PC-3 (cell line): ENCODE measurements at places on chromosomes 6 and 20. TPM values are rescaled to one million over a fixed set of nuclear protein-coding genes. Genes with fewer than 3 reads are reported as not detected.

DNA sequence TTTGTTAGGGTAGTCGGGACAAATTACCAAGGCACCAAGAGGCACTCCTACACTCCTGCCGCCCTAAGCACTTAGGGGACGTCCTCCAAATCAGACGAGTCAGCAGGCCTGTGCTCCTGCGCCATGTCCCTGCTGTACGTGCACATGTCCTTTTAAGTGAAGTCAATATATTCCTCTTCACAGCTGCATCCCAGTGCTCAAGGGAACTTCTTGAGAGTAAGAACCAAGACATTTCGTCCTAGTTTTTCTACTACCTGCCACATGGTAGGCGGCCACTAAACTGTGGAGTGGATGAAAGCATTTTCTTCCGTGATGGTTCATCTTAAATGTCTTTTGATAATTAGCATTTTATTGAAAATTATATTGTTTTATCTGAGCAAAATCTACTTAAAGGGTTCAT, 100.7 kb downstream of the RPP40 start:
- H3K4me1 ChIP-seq, result peaks cover 6% of the 10 kb centered on the region
- H3K36me3 ChIP-seq, result peaks cover 20% of the 10 kb centered on the region
- H3K27me3 ChIP-seq, result no peaks in the 10 kb centered on the region
- H3K4me3 ChIP-seq, result no peak overlapping the region
- H3K27ac ChIP-seq, result no peak overlapping the region
- no peak for DNase-seq

- no peak for DNase-seq
- H3K27ac ChIP-seq, result no peak overlapping the region
- H3K27me3 ChIP-seq, result peaks cover 94% of the 10 kb centered on the region
- no peak overlapping the region for H3K4me3 ChIP-seq
- no peaks in the 10 kb centered on the region for H3K36me3 ChIP-seq
These were observed 114.6 kb downstream of the SYNDIG1 start for GRCh38 chr20:24584078-24584477.

Gene NKAIN2
- not detected in 2 replicates for total RNA-seq

GRCh38 chr20:38207621-38208020, 42.6 kb upstream of the TGM2 start:
- no peaks in the 10 kb centered on the region for H3K36me3 ChIP-seq
- H3K4me1 ChIP-seq, result peaks cover 12% of the 10 kb centered on the region
- no peaks in the 10 kb centered on the region for H3K27me3 ChIP-seq
- DNase-seq, result no peak

GRCh38 chr6:15544321-15544900, 118.4 kb downstream of the DTNBP1 start:
- H3K27me3 ChIP-seq, result no peaks in the 10 kb centered on the region
- no peak for DNase-seq
- no peak overlapping the region for H3K4me3 ChIP-seq

DNA sequence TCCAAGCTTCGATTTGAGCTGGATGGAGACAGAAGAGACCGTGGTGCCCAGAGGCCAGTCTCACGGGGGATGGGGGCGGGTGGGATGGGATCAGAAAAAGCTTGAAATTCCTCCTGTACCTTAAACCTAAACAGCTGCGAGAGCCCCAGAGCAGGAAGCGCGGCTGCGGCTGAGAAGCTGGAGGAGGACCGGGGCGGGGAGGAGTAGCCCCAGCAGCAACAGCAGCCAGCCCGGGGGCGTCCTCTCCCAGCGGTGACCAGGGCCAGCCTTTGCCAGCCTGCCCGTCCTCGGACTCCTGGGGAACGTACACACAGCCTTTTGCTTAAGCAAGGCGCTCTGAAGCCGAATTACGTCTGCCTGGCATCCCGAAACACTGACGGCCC, 17.4 kb upstream of the PRDM13 start:
- H3K4me1 ChIP-seq, result no peaks in the 10 kb centered on the region
- H3K36me3 ChIP-seq, result no peaks in the 10 kb centered on the region
- no peak overlapping the region for H3K27ac ChIP-seq
- H3K27me3 ChIP-seq, result peaks cover 23% of the 10 kb centered on the region
- DNase-seq, result peak; percentile 5
- peak overlapping the region; percentile 85 for H3K4me3 ChIP-seq

GRCh38 chr6:152700427-152700826, 2.7 kb downstream of the MYCT1 start:
- H3K36me3 ChIP-seq, result no peaks in the 10 kb centered on the region
- peaks cover 17% of the 10 kb centered on the region for H3K27me3 ChIP-seq
- DNase-seq, result no peak
- 0 out of 2 replicates have a peak overlapping the region, but pooled peaks have one; percentile 26 for H3K4me3 ChIP-seq

Gene GJA10
- total RNA-seq, result not detected in 2 replicates

- DNase-seq, result no peak
- H3K27ac ChIP-seq, result no peak overlapping the region
These were observed 103.4 kb upstream of the STMND1 start for GRCh38 chr6:16998461-16998860.

- DNase-seq, result no peak
- no peak overlapping the region for H3K27ac ChIP-seq
- no peaks in the 10 kb centered on the region for H3K4me1 ChIP-seq
- no peaks in the 10 kb centered on the region for H3K36me3 ChIP-seq
- peaks cover 15% of the 10 kb centered on the region for H3K27me3 ChIP-seq
- peak overlapping the region; percentile 66 for H3K4me3 ChIP-seq
These were observed 79.6 kb downstream of the OLIG3 start for GRCh38 chr6:137414599-137414998.

DNA sequence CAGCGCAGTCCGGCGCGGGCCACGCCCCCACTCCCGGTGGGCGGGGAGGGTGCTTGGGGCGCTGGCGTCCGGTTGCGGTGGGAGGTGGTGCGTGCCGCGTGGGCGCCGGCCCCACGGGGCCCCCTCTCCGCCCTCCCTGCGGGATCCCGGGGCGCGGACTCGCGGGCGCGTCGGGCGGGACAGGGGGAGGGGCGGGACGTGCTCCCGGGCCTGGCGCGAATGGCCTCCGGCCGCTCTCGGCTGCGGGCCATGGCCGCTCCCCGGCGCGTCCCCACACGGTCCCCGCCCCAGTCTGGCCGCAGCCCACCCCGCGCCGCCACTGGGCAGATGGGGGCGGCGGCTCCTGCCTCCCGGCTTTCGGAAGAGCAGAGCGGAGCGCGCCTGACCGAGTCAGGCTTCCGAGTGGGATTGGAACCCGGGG, 771 bp upstream of the PPP1R3G start:
- peaks cover 35% of the 10 kb centered on the region for H3K4me1 ChIP-seq
- DNase-seq, result no peak
- H3K36me3 ChIP-seq, result no peaks in the 10 kb centered on the region
- H3K27ac ChIP-seq, result no peak overlapping the region
- H3K4me3 ChIP-seq, result peak overlapping the region; percentile 78

Gene OXT
- not detected in 2 replicates for total RNA-seq
